ENCODE measurements at places on chromosomes 11 and 22.
A peak's percentile ranks its signal among the peaks of the same experiment; 100 is the strongest.

DNA sequence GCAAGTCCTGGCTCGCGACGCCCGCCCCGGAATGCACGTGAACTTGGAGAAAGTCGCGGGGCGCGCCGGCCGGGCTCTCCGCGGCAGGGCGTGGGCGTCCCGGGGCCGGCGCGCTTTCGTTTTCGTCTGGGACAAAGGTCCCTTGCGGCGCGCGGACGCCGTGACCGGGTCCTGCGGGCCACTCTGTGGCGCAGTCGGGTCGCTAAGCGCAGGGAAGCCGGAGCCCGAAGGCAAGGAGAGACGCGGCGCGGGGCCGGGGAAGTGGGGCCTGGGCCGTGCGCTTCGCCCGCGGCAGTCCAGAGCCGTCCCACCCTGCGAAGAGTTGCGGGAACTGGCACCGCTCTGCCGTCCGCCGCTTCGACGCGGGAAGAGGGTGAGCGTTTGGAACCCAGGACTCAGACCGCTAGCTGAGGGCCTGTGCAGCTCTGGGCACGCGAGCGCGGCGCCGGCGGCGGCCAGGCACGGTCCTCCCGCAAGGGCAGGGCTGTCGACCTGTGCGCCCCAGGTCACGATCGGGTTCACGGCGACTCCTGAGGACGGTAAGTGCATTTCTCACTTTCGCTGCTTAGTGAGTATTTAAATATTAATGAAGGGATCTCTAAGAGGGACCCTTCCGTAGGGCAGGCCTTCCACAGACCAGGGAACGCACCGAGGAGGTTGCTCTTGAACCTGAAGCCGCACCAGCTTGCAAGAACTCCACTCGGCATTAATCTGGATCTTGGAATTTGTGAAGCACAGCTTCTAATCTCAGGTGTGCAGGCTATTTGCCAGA lies 78.0 kb upstream of the PPARA start:
- peak; percentile 78 for DNase-seq

GRCh38 chr22:29055192-29055830 lies 6.3 kb downstream of the C22orf31 start:
- DNase-seq: no peak

DNA sequence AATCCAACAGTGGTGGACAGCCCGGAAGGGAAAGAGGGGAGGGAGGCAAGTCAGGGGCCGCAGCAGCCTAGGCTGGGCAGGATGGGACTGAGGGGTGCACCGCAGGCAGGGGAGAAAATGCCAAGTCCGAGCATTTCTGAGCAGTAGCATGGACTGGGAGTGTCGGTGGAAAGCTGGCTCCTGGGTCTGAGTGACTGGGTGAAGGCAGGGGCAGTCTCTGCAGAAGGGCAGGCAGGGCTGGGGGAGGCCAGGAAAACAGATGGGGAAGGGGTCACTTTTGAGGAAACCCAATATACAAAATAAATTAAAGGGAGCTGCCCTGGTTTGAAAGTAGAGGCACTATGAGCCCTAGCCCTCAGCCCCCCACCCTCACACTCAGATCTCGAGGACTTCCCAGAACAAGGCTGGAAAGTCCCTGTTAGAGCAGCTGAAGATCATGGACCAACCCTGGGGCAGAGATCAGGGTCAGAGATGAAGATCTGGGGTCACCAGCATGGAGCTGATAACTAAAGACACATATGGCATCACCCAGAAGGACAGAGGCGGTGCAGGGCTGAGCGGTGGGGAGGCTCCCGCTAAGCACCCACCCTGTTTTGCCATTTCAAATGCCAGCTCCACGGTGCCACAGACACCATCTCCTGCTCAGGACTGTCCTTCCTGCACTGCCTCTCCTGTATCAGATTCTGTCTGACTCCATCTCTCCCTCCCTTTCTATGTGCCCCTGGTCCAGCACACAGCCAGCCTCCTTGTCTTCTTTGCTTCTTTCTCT lies 32.4 kb upstream of the ETS1 start:
- DNase-seq: no peak

GRCh38 chr11:96338910-96339705 lies 3.9 kb downstream of the MAML2 start:
- DNase-seq: peak; percentile 63

- DNase-seq: no peak
Measured at GRCh38 chr11:79193663-79194310, 247.0 kb downstream of the TENM4 start.

DNA sequence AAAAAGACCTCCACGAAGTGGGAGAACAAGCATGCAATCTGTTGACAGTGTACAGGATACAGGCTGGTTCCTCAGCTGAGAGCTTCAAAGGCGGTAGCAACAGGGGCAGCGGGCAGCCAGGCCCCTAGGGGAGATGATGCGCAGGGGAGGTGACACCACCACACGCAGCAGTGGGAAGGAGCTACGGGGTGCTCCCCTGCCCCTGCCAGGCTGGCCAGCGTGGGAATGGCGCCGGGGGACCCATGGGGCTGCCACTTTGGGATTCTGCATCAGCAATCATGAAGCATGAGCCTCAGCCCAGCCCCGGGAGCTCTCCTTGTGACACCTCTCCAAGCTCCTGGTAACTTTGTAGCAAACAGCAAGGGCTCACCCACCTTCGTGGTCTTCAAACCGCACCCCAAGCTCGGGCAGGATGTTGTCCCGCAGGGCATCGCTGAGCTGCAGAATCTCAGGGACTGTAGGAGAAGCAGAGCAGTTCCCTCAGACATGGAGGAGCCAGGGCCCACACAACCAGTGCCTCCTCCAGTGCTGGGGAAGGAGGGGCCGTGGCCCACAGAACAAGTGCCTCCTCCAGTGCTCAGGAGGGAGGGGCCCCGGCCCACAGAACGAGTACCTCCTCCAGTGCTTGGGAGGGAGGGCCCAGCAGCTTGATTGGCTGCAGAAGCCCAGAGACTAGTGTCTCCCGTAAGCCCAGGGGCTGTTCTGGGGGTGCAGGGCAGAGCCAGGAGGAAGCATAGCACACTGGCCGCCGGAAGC lies 14.6 kb upstream of the NAP1L4 start:
- DNase-seq: no peak

GRCh38 chr11:44456544-44457300 lies 108.7 kb upstream of the CD82 start:
- DNase-seq: no peak

GRCh38 chr11:61384271-61385242 lies 7.8 kb upstream of the TMEM216 start:
- DNase-seq: no peak

Measured in bone marrow (tissue), 2 donors.